ENCODE measurements at places on chromosomes 1 and 21.

DNA sequence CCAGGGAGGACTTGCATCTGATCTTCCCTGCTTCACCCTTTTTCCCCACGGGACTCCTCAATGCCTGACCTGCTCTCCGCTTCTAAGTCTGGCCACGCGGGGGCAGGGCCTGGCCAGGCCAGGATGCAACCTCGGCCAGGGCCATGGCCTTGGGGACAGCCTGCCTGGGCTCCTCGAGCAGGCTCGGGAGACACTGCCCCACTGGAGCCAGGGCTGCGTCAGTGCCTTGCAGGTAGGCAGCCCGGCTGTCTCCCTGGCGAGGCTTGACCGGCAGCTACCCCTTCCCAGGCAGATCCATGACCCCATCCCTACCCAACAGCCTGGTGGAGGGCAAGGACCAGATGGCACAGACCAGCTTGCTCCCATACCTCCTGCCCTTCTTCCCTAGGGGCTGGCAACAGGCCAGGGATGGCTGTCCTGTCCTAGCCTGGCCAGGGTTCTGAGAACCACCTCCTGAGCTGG is 2.7 kb upstream of the PRDM16 start:
- DNase-seq, result no peak

DNA sequence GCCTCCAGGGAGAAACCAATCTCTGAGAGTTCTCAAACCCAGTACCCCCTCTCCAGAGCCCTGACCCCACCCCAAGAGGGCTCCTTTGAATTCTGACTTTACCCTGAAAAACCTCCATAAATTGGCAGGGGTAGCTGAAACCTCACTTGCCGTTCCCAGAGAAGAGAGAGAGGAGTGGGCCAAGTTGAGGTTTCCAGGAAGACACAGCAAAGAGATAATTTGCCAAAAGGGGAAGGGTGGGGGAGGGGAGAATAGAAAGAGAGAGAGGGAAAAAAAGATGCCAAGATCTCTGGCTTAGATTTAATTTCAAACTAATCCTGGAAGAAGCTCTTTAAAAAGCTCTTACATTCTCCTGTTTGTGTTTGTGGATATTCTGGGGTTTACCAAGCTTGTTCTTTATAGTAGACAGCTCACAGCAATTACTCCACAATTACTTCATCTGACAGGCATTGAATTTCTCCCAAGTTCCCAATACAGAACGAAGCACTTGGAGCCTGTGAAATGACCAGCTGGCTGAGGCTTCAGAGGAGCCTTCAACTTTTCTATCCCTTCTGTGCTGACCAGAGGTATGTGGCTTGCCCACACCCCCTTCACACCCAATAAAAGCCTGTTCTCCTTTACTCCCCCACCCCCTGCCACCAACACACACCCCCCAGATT is 1.1 kb upstream of the GRHL3 start:
- peak; percentile 29 for DNase-seq

DNA sequence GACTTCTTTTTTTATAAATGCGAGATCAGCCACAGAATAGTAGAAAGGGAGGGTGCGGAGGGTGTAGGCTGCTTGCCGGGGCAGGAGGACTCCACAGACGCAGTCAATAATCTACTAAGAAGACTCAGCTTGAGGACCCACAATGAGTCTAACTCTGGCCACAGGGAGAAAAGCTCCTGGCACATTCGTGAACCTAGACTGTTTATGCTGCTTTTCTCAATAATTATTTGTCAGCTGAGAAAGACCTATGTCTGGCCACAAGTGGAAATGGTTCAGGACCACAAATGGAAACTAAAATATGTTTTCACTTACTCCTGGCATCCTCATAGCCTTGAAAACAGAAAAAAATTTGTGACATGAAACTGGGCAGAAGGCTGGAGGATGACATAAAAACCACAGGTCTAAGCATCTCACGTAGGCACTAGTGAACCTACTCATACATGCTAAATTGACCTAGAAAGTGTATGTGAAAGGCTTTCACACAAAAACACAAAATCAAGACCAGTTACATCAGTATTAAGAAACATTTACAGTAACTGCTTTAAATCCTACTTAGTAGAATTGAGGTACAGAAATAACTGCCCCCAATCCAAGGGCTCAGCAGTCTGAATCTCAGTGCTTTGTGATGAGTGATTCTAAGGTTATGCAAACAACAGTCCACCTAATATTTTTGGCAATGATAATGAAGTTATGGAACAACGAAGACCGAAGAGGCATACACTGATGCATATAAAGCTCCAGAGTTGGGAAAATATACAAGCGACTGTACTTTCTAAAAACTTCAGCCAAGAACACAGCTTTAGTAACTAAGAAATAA is 159.5 kb downstream of the SLC45A1 start:
- no peak for DNase-seq

DNA sequence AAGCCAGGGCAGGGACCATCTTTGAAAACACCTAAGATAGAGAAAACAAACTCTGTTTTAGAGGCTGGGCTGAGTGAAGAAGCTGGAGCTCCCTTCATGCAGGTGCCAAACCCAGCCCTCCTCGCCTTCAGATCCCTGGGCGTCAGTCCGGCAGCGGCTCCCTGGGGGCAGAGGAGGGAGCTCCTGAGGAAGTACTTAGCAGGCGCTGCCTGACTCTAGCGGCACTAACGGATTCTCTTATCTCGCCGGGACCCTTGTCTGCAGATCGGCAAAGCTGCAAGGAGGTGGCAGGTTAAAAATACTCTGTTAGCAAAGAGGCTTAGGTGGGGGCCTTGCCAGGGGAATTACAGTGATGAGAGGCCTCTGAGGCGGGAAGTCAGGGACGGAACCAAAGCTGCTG is 79.6 kb downstream of the PLXNA2 start:
- DNase-seq, result no peak

- no peak for DNase-seq
These were observed 1.9 kb downstream of the OLIG1 start for GRCh38 chr21:33071770-33072306.

- no peak for DNase-seq
These were observed 81.3 kb upstream of the KAZN start for GRCh38 chr1:14516974-14517840.

DNA sequence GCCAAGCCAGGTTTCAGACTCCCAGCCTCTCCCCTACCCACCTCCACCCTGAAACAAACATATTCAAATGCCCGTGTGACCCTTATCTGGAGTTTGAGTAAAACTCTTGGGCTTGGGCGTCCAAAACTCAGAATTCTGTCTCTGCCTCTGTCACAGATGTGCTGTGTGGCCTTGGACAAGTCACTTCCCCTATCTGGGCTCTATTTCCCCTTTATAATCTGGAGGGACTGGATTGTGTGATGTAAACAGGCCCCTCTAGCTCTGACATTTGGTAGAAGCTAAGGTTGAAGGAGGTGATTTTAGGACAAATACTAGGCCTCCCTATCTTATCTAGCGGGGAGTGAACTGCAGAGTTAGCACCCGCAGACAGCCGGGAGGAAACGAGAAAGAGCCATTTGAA is 67.5 kb downstream of the IGSF21 start:
- no peak for DNase-seq

GRCh38 chr1:228989992-228990827 is 254.9 kb downstream of the RHOU start:
- DNase-seq, result no peak
